ENCODE measurements at places on chromosomes 3 and 15. TPM values are rescaled to one million over a fixed set of nuclear protein-coding genes. Genes with fewer than 3 reads are reported as not detected.
A peak's percentile ranks its signal among the peaks of the same experiment; 100 is the strongest.

EPHA3 gene
- 0.52 TPM for total RNA-seq

- H3K27ac ChIP-seq, result no peak overlapping the region
- no peak overlapping the region for H3K4me3 ChIP-seq
- H3K27me3 ChIP-seq, result no peaks in the 10 kb centered on the region
- H3K4me1 ChIP-seq, result no peaks in the 10 kb centered on the region
These were observed 588.0 kb downstream of the SQOR start for GRCh38 chr15:46222826-46223225.

SLC2A2 gene
- not detected for total RNA-seq

- H3K27ac ChIP-seq, result no peak overlapping the region
- H3K27me3 ChIP-seq, result peaks cover 19% of the 10 kb centered on the region
- no peak for DNase-seq
- peaks cover 7% of the 10 kb centered on the region for H3K4me1 ChIP-seq
- H3K36me3 ChIP-seq, result no peaks in the 10 kb centered on the region
- H3K4me3 ChIP-seq, result no peak overlapping the region
These were observed 5.4 kb downstream of the MEX3B start for GRCh38 chr15:82040390-82040789.

DNA sequence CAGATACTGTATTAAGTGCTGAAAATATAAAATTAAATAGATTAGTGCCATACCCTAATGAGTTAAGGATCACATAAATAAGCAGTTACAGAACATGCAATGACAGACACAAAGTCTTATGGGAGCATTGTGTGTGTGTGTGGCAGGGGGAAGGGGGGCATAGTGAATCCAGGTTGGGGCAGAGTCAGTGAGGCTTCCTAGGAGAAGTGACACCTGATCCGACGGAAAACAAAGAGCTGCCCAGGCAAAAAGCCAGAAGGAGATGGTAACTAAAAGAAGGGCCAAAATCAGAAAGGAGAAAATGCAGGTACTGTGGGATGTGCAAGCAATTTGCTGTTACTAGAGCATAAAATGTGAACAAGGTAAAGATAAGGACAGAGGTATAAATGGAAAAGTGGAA, 80.1 kb upstream of the CHRM5 start:
- H3K27ac ChIP-seq, result no peak overlapping the region
- DNase-seq, result no peak
- H3K4me3 ChIP-seq, result no peak overlapping the region
- no peaks in the 10 kb centered on the region for H3K36me3 ChIP-seq

DNA sequence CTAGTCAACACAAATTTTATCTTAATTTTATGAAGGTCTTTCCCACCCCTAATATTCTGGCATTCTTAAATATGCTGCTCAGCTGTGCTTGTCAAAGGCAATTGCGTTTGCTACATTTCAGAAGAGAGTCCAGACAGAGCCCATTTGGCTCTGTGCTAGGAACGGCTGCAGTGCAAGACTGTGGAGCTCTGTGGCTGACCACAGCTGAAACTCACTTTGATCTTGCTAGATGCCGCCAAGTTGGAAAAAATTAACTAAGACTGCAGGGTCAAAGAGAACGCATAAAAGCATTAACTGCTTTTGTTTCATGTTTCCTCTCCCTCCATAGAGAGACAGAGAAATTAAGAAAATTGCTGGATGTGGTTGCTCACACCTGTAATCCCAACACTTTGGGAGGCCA, 7.6 kb upstream of the PPP1R2 start:
- peaks cover 45% of the 10 kb centered on the region for H3K4me1 ChIP-seq
- no peak overlapping the region for H3K4me3 ChIP-seq
- H3K27me3 ChIP-seq, result no peaks in the 10 kb centered on the region
- DNase-seq, result no peak

DNA sequence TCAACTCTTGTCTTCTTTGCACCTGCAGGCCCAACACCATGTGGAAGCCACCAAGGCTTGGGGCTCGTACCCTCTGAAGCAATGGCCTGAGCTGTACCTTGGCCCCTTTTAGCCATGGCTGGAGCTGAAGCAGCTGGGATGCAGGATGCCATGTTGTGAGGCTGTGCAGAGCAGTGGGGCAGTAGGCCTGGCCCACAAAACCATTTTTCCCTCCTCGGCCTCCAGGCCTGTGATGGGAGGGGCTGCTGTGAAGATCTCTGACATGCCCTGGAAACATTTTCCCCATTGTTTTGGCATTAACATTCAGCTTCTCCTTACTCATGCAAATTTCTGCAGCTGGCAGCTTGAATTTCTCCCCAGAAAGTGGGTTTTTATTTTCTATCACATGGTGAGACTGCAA, 58.5 kb downstream of the DPH6 start:
- no peak for DNase-seq
- H3K4me3 ChIP-seq, result no peak overlapping the region
- H3K27ac ChIP-seq, result no peak overlapping the region
- no peaks in the 10 kb centered on the region for H3K4me1 ChIP-seq

GRCh38 chr3:153820035-153820434, 301.2 kb upstream of the ARHGEF26 start:
- no peaks in the 10 kb centered on the region for H3K36me3 ChIP-seq
- no peak overlapping the region for H3K27ac ChIP-seq
- no peaks in the 10 kb centered on the region for H3K27me3 ChIP-seq

MESP2 gene
- total RNA-seq, result not detected

- H3K4me1 ChIP-seq, result peaks cover 12% of the 10 kb centered on the region
- peaks cover 14% of the 10 kb centered on the region for H3K27me3 ChIP-seq
- no peaks in the 10 kb centered on the region for H3K36me3 ChIP-seq
These were observed 154.3 kb downstream of the NSMCE3 start for GRCh38 chr15:29115093-29115991.

ALG1L2 gene
- not detected for total RNA-seq

DNA sequence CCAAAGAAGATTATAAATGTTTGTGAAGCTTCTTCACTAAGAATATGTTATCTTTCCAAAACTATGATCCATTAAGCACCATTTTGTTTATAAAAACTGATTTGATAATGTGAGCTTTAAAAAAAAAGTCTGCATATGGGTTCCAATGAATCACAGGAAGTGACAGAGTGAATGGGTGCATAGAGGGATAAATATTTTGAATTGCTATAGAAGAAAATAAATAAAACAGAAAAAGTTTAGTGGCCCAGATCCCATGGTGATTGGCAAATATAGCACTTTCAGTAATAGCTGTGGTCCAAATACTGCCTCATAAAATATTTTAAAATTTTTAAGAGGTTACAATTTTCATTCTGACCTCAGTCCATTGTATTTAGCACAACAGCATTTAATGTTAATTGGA, 19.2 kb downstream of the CPA3 start:
- no peaks in the 10 kb centered on the region for H3K4me1 ChIP-seq
- DNase-seq, result no peak
- H3K27ac ChIP-seq, result no peak overlapping the region
- no peaks in the 10 kb centered on the region for H3K36me3 ChIP-seq
- no peak overlapping the region for H3K4me3 ChIP-seq

- H3K4me3 ChIP-seq, result no peak overlapping the region
- DNase-seq, result no peak
- no peaks in the 10 kb centered on the region for H3K36me3 ChIP-seq
- no peaks in the 10 kb centered on the region for H3K27me3 ChIP-seq
- no peaks in the 10 kb centered on the region for H3K4me1 ChIP-seq
These were observed 119.3 kb downstream of the FRMD4B start for GRCh38 chr3:69266585-69266984.

DNA sequence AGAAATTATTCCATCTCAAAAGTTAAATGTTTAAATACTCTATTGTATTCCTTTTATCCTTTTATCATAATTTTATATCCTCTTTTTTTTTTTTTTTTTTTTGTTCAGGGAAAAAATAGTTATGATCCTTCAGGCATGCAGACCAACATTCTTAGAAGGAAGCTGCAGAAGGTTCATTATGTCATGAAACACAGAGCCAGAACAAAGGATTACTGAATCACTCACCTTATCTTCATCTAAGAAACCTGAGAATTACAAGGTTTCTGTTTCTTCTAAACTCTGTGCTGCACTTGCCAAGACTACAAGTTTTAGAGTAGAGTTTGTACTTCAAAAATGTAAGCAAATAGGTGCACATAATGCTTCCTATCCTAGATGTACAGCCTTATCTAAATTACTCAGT, 3.3 kb downstream of the PLCH1 start:
- H3K36me3 ChIP-seq, result no peaks in the 10 kb centered on the region
- H3K4me1 ChIP-seq, result peaks cover 30% of the 10 kb centered on the region
- H3K4me3 ChIP-seq, result no peak overlapping the region
- no peak for DNase-seq

UBA7 gene
- 228 TPM for total RNA-seq

- H3K4me3 ChIP-seq, result no peak overlapping the region
- no peaks in the 10 kb centered on the region for H3K27me3 ChIP-seq
- DNase-seq, result peak; percentile 69
- no peak overlapping the region for H3K27ac ChIP-seq
- H3K36me3 ChIP-seq, result no peaks in the 10 kb centered on the region
- no peaks in the 10 kb centered on the region for H3K4me1 ChIP-seq
These were observed 163.5 kb downstream of the GOLGA6L4 start for GRCh38 chr15:84398763-84399701.

- peak; percentile 88 for DNase-seq
- H3K27me3 ChIP-seq, result no peaks in the 10 kb centered on the region
These were observed 5.5 kb downstream of the BMF start for GRCh38 chr15:40102897-40103858.

DNA sequence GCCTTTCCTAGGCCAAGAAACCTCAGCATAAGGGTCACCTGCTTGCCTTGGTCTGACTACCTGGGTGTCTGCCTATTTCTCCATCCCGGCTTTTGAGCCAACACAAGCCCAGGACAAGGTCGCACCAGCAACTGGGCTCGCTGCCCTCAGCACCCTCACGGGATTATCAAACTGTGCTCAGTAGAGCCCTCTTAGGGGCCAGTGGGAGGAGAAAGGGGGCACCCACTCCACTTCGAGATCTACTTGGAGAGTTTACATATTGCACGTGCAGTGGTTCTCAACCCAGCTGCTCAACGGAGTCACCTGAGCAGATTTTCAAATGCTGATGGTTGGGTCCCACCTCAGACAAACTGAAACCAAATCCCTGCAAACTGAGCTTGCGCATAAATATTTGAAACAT, 31.1 kb downstream of the TSPAN3 start:
- peaks cover 27% of the 10 kb centered on the region for H3K4me1 ChIP-seq
- H3K4me3 ChIP-seq, result no peak overlapping the region
- no peaks in the 10 kb centered on the region for H3K27me3 ChIP-seq
- no peak for DNase-seq
- no peak overlapping the region for H3K27ac ChIP-seq

DNA sequence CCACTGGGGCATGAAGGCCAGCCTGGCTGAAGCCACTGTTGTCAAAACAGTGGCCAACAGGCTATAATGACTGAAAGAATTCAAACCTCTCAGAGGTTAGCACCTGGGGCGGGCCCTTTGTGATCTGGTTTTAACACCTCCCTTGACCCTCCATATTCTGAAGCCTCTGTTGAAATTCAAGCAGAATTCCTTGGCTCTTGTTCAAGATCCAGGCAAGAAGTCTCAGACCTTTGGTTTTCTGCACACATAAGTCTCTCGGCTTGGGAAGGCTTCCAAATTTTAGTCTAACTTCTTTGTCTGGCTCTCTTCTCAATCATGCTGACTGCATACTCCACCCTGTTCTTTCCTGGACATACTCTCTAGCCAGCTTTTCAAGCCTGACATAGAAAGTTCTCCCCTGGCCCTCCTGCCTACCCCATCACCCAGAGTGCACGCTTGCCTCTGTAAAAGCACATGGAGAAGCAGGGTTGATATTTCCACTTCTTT, 144.5 kb downstream of the PDZRN3 start:
- no peaks in the 10 kb centered on the region for H3K27me3 ChIP-seq
- no peak overlapping the region for H3K27ac ChIP-seq
- H3K4me3 ChIP-seq, result no peak overlapping the region
- H3K36me3 ChIP-seq, result no peaks in the 10 kb centered on the region
- DNase-seq, result no peak
- no peaks in the 10 kb centered on the region for H3K4me1 ChIP-seq

Data from spleen (tissue), 13 donors.